ENCODE measurements at places on chromosomes 6 and 20. TPM values are rescaled to one million over a fixed set of nuclear protein-coding genes. Genes with fewer than 3 reads are reported as not detected.

IMPG1 gene
- not detected for total RNA-seq

MYH7B gene
- total RNA-seq, result 1.5 TPM

- no peak for DNase-seq
Observed at GRCh38 chr6:150880336-150880735, 14.8 kb downstream of the MTHFD1L start.

DNA sequence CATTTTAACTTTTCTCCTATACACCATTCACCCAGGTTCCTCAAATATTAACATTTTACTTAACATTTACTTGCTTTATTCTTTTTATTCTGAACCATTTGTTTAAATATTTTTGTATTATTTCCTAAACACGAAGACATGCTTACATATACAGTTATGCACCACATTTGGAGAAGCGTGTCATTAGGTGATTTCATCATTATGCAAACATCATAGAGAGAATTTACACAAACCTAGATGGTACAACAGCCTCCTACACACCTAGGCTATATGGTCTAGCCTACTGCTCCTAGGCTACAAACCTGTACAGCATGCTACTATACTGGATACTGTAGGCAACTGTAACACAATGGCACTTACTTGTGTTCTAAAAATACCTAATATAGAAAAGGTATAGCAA is 6.6 kb downstream of the TDP2 start:
- no peak for DNase-seq

Measured in stomach (tissue), 19 donors.